Activated CD8-positive, alpha-beta memory T cell treated with anti-CD3 and anti-CD28 coated beads for 36 hours (primary cell): ENCODE measurements at places on chromosomes 7 and 10. TPM values are rescaled to one million over a fixed set of nuclear protein-coding genes. Genes with fewer than 3 reads are reported as not detected.

LIPF gene
- total RNA-seq = not detected

CCSER2 gene
- total RNA-seq = 46.7 TPM

PHKG1 gene
- 1.3 TPM for total RNA-seq

IPMK gene
- 10.6 TPM for total RNA-seq

FAM171A1 gene
- total RNA-seq = 4.3 TPM

TWNK gene
- total RNA-seq = 42.0 TPM

ZWINT gene
- 116 TPM for total RNA-seq

GIMAP2 gene
- 32.1 TPM for total RNA-seq

EGFR gene
- not detected for total RNA-seq

RASSF4 gene
- total RNA-seq = 2.0 TPM

AGR2 gene
- total RNA-seq = not detected

SFRP4 gene
- not detected for total RNA-seq

PRKG1 gene
- total RNA-seq = not detected

PILRA gene
- 0.48 TPM for total RNA-seq

ICA1 gene
- 0.82 TPM for total RNA-seq

FAM131B gene
- 2.3 TPM for total RNA-seq

GARIN1A gene
- total RNA-seq = 0.21 TPM

CDHR1 gene
- 1.8 TPM for total RNA-seq

VIPR2 gene
- total RNA-seq = 0.08 TPM

COBL gene
- not detected for total RNA-seq

ERV3-1 gene
- total RNA-seq = 7.7 TPM

VWA2 gene
- not detected for total RNA-seq

HYAL4 gene
- total RNA-seq = not detected

MACROH2A2 gene
- 3.0 TPM for total RNA-seq

TMEM229A gene
- total RNA-seq = not detected

TYSND1 gene
- 15.1 TPM for total RNA-seq

PDK4 gene
- total RNA-seq = not detected

CCDC172 gene
- not detected for total RNA-seq

IFIT2 gene
- 1.2 TPM for total RNA-seq

C10orf105 gene
- total RNA-seq = 0.15 TPM

TAC1 gene
- total RNA-seq = 0.29 TPM
